ENCODE measurements at places on chromosomes 3 and 15.

- DNase-seq = no peak
Measured at GRCh38 chr3:27378331-27378730, 9.1 kb upstream of the NEK10 start.

GRCh38 chr3:177703788-177704187 is 506.5 kb upstream of the TBL1XR1 start:
- DNase-seq = no peak

DNA sequence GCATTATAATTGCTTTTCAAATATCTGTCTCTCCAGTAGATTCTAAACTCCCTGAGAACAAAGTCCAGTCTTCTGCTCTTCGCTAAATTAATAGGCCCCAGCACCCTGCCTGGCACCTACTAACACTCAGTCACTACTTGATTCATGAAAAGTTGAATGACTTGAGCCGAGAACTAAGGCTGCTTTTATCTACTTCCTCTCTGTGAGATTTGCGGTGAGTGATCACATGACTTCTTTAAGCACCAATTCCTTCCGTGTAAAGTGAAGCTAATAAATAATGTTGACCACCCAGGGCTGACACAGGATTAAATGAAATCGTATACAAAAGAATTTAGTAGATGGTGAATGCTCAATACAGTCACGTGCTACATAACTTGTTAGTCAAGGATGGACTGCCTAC is 44.6 kb upstream of the PGPEP1L start:
- no peak for DNase-seq

- no peak for DNase-seq
Measured at GRCh38 chr3:96017556-96017955, 796.8 kb upstream of the EPHA6 start.

- DNase-seq = no peak
Measured at GRCh38 chr15:96209285-96209735, 121.2 kb upstream of the NR2F2 start.

- DNase-seq = no peak
Measured at GRCh38 chr15:28096411-28096669, 2.8 kb downstream of the OCA2 start.

DNA sequence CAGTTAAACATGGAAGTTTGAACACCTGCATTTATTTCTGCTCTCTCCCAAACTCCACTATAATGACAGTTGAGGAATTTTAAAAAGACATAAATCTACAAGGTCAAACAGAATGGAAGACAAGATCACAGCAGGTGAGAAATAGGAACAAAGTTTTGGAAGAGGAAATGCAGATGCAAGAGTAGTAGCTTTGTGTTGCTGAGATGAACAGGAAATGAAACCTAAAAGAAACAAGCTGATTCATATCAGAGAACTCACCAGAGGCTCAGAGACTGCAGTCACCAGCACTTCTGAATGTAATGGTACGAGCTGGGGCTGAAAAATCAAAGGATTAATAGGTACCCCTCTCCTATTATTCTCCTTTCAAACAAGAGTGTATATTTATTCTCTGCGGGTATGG is 459.9 kb downstream of the RAP2B start:
- no peak for DNase-seq

DNA sequence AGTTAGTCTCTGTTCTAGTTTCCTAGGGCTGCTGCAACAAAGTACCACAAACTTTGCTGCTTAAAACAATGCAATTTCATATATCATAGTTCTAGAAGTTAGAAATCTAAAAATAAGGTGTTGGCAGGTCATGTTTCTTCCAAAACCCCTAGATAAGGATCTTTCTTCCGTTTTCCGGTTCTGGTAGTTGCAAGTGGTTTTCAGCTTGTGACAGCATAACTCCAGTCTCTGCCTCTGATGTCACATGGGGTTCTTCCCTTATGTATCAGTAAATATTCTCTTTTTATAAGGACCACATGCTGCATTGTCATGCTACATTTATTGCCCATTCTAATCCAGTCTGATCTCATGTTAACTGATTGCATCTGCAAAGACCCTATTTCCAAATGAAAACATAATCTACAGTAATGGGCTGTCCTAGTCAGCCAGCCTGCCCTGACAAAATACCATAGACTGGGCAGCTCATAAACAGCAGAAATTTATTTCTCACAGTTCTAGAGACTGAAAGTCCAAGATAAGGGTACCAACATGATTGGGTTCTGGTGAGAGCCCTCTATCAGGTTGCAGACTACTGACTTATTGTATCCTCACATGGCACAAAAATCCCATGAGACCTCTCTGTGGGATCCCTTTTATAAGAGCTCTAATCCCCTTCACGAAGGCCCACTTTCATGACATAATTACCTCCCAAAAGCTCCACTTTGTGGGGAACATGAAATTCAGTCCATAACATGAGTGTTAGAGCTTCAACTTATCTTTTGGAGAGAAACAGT is 642.0 kb upstream of the NAALADL2 start:
- no peak for DNase-seq

GRCh38 chr15:31448635-31448979 is 122.0 kb downstream of the KLF13 start:
- DNase-seq = no peak

DNA sequence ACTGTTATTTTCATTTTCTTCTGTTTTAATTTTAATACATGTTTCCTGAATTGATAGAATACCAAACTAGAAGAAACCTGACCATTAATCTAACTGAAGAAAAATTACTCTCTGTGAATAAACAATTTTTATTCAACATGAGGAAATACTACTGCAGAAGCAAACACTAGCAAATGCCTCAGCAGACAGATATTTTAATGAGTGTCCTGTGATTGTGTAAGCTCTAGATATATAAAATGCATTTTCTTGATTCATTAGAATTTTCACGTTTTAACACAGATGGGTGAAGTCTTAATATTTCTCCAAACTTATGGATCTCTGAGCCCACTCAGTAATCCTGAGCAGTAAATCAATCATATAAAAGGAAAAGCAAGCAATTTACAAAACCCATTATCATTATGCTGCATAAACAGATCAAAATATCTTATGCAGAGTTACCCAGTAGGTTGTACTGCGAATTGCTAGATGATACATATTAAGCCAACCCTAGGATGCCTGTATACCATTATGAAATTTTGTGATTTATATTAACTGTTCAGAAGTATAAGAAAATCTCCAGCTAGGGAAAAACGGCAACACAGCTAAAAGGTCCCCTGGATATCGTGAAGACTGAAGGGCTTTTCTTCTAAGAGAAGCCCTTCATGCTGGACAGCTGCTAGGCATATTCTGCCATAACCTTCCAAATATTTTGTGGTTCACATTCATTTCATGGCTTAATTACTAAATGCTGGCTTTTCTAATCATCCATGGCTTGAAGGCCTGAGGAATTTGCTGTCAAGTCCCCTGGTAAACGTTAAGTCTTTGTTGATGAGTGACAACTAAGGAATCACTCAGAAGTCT is 157.7 kb upstream of the TGFBR2 start:
- DNase-seq = no peak

- DNase-seq = no peak
Measured at GRCh38 chr3:103173940-103174339, 739.1 kb downstream of the ZPLD1 start.

- DNase-seq = no peak
Measured at GRCh38 chr3:16286161-16286560, 21.1 kb downstream of the OXNAD1 start.

- no peak for DNase-seq
Measured at GRCh38 chr3:119861681-119862080, 79.8 kb downstream of the NR1I2 start.

DNA sequence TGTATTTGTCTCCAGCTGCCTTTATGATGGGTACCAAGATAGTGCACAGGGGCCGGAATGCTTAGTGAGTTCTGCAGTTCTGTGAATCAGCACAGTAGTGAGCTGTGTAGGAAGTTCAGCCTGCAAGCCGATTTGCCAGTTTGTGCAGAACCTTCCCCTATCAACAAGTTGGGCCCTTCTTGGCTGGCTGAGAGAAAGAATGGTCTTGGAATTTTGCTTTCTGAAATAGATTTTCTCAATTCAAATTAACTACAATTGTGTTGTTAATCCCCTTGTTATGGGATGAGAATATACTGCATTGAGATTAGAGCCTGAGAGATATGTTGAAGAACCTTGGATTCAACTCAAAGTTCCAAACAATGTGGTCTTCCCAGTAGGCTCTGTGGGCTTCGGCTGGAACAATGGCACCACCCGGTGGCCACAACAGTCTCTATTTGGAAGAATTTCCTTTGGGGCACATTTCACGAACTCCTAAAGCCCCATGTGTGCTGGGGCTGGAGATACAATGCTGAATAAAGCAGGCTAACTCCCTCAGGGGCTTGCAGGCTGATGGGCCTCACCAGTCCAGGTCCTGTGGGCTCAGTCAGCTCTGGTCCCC is 59.1 kb downstream of the TRIM42 start:
- DNase-seq = peak; percentile 37

DNA sequence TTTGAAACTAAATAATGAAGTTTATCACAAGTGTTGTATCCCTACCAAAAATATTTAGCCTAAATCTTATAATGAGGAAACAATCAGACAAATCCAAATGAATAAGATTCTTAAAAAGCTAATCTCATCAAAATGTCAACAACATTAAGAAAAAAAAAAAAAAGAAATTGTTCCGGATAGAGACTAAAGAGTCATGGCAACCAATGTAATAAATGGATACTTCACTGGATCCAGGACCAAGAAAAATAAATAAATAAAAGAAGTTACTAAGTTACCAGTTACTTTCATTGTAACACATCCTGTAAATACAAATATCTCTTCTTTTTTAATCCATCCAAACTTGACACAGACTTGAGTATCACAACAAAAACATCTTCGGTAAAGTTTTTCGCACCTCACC is 607 bp downstream of the MRPL47 start:
- DNase-seq = no peak

DNA sequence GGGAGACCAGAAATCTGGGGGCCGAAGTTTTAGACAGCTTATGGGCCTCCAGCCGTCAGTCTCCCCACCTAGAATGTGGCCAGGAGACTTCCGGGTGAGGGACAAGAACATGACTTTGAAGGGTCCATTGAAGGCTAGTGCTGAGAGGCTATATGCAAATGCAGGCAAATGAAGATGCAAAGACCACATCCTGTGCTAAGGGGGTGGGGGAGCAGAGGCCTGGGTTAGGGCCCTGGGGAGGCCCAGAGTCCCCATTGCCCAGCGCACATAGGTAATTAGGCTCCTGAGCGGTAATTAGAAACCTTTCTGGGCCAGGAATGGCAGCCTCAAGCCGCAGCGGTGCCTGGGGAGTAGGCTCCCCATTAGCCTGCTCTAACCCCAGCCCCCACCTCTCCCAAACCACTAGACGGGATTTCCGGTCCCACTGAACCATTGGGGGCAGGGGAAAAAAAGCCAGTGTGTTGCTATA is 6.8 kb downstream of the CSK start:
- DNase-seq = peak; percentile 28

GRCh38 chr3:159126261-159127020 is 324.6 kb downstream of the MFSD1 start:
- DNase-seq = no peak

- DNase-seq = no peak
Measured at GRCh38 chr3:178603735-178604134, 67.5 kb downstream of the KCNMB2 start.

DNA sequence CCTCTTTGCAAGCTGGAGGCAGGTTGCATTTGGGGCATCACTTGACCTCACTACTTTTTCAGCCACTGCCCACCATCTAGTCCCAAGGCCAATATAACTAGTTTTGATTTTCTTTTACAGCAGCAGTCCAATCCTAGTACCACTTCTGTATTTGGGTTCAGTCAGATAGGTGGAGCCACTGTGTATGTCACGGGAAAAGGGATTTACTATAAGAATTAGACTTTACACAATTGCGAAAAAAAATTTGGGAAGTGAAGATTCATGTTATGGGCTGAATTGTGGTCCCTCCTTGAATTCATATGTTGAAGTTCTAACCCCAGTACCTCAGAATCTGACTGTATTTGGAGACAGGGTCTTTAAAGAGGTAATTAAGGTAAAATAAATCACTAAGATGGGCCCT is 37.4 kb upstream of the NMNAT3 start:
- DNase-seq = no peak

GRCh38 chr15:80012060-80012726 is 41.2 kb upstream of the BCL2A1 start:
- DNase-seq = no peak

DNA sequence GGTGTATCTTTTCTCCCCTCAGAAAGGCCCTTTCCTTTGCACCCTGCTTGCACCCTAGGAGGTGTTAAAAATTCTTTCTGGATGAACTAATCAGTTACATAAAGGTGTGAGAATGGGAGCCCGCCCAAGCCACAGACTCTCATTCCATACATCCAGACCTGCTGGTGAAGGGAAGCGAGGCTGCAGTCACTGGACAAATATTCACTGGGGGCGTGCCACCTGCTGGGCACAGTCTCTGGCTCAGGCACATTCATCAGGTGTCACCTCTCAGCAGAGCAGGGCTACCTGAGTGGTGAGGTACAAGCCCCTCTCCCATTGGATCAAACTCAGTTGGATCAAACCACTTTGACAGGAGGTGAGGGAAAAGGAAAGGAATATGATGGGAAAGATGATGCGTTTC is 52.0 kb downstream of the NTRK3 start:
- DNase-seq = no peak

GRCh38 chr3:184391266-184391665 is 11.4 kb downstream of the CHRD start:
- DNase-seq = no peak

GRCh38 chr3:114553949-114554593 is 260.2 kb downstream of the TIGIT start:
- no peak for DNase-seq

GRCh38 chr3:85426121-85426520 is 467.3 kb downstream of the CADM2 start:
- no peak for DNase-seq

DNA sequence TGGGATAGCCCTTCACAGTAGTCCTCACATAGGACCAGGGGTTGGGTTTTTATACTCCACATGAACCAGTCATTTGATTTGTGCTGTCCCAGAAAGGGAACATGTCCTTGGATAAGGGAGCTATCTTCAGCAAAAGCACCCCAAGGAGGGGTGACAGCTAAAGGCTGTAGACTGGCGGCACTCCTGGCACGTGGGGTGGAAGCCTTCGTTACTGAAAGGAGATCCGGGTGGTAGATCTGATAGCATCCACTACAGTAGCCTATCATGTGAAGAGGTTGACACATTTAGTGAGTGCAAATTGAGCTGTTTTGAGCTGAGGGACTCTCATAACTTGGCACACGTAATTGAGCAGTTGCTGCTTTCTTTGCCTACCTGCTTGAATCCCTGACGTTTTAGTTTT is 588.8 kb upstream of the GOLIM4 start:
- no peak for DNase-seq

Measured in NCI-H1436 (cell line).